ENCODE measurements at places on chromosomes 2 and 18.

- DNase-seq: no peak
Observed at GRCh38 chr2:176291809-176292283, 22.6 kb downstream of the MTX2 start.

GRCh38 chr2:10078704-10079265, 1.4 kb downstream of the CYS1 start:
- DNase-seq: no peak

DNA sequence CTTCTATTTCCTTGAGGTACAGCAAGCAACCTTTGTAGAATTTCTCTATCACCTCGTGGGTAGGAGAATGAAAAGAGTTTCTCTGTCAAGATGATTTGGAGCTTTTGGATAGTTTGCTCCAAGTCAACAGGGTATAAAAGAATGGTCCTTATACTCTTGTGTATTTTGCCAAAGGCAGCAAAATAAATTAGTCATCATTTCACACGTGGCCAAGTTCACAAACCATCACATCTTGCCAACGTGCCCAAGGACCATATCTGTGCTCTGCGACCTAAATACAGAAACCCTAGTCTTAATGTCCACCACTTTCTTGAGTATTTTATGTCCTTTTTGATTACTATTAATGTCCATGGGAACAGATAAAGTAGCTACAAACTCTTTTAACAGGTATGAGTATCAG, 262.9 kb downstream of the AFF3 start:
- DNase-seq: no peak

GRCh38 chr18:49845629-49846360, 32.5 kb upstream of the ACAA2 start:
- DNase-seq: peak; percentile 51

DNA sequence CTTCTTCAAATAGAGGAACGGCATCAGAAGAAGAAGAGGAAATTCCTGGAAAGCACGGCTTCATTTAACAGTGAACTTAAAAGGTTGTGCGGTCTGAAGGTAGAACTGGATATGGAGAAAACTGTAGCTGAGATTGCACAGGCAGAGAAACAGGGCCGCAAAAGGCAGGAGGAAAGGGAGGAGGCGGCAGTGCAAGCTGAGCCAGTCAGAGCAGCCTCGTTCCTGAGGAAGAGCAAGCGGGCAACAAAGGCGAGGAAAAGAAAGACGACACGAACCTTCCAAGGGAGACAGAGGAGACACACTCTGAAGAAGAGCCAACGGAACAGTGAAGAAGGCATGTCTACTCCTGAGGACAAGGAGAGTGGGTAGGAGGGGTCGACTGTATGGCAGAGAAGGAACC, 22.6 kb upstream of the GAREM2 start:
- DNase-seq: no peak

- DNase-seq: no peak
Observed at GRCh38 chr2:212066546-212066945, 472.1 kb downstream of the ERBB4 start.

DNA sequence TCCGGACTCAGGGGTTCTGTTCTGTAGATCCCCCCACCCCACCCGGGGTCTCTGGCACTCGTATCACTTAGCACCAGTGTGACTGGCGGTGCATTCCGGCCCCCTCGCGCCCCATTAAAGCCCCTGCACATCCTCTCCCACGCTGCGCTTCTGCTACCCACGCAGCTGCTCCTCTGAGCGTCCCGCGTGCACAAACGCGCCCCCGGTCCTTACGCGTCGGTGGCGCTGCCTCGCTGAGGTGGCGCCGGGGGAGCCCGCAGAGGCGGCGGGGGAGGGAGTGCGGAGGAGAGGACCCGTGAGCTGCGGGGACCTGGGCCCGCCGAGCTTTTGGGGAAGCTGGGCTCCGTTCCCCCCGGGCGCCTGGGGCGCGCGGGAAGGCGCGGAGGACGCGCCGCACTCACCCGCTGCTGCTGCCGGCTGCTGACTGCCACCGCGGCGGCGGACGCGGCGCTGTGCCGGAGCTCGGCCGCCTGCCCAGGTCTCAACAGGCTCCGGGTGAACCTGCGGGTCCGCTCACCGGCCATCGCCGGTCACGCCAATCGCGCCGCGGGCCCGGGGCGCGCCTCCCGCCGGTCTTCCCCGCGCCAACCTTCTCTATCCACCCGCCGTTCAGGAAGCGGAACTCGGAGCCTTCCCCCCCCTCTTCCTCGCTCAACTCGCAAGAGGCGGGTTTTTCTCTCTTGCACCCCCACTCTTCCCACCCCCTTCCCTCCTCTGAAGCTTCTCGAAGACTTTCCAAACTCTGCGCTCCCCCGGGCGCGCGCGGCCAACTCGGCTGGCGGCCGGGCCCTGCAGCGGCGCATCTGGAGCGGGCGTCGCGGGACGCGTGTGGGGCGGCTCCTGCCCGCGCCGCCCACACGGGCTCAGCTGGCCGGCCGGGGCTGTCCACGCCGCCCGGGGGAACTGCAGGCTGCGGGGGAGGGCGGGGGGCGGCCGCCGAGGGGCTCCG, at the start of gene DOCK10:
TSS of gene DOCK10 (minus strand) at position 618 of the 949 bp plus-strand sequence. CDS start at position 524, 94 bp downstream.
- DNase-seq: peak; percentile 75

GRCh38 chr2:182240862-182241371, 185.9 kb downstream of the PDE1A start:
- DNase-seq: no peak

DNA sequence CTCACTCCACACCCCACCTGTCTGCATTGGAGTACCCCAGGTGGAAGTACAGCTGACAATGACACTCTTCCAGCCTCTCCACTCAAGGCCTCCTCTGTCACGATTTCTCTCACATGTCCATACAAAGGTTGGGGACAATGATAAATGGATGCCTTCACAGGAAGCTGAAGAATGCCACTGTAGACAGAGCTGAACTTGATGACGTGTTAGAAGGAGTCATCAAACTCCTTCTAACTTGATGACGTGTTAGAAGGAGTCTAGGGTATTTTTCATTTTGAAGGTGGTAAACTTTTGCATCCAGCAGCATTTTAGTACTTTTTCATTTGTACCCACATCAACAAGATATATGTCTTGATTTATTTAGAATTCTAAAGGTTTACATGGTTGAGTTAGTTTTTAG, 163.5 kb upstream of the DNMT3A start:
- DNase-seq: no peak

DNA sequence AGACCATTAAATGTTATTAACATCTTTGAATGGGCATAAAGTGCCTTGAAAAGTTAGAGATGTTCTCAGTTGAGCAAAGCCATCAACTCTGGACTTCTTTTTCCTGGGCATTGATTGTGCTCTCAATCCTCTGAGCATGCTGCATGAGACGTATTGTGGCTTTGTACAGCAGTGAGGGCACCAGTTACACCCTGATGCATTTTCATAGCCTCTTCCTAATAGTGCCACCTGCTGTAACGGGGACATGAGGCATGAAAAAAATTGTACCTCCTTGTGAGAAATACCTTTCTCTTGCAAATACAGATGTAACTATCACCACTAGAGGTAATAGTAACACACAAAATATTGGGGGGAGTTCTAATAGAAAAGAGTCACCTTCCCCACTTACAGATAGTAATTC, 697.5 kb downstream of the TMEM182 start:
- DNase-seq: no peak

DNA sequence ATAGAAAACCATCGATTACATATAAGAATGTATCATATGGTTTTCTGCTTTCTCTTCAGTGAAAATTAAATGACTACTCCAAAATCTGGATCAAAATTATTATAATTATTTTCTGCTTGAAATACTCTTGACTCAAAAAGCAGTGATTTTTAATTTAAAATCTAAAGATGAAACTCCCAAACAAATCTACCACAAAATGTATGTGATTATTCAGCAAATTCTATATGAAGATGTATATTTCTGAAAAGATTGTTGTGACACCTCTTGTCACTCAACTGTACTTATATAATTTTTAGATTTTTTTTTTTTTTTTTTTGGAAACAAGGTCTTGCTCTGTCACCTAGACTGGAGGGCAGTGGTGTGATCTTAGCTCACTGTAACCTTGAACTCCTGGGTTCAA, 98.6 kb downstream of the MTCL1 start:
- DNase-seq: no peak

DNA sequence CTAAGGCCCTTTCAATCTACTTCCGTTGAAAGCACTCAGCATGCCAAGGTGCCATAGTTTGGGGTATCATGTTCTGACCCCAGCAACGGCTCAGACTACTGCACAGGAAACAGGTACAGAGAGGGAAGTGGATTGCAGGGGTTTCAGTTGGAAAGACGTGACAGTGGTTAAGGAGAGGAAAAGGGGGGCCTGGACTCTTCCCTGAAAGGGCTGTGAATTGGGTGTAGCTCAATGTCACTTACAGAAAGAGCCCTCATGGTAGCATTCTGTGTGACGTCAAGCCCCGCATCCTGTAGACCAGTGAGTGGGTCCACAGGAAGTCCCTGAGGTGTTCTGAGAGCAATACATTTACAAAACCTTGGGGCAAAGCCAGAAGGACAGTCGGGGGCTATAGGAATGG, 121.5 kb upstream of the GYPC start:
- DNase-seq: no peak

DNA sequence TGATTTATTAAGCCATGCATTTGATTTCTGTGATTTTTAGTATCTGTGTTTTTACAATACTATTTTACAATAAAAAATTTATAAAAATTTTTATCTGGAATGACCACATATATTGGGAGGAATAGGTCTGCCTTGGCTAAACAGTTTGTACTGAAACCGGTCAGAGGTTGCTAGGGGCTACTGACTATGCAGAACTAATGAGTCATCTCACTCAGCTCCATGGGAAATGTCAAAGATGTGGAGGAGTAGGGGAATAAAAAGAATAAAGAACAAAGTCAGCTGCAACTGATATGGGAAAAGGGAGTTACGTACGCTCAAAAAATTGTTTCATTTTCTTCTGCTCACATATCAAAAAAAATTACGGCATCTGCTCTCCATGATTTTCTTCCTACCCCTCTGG, 8.6 kb upstream of the TMEM163 start:
- DNase-seq: no peak

DNA sequence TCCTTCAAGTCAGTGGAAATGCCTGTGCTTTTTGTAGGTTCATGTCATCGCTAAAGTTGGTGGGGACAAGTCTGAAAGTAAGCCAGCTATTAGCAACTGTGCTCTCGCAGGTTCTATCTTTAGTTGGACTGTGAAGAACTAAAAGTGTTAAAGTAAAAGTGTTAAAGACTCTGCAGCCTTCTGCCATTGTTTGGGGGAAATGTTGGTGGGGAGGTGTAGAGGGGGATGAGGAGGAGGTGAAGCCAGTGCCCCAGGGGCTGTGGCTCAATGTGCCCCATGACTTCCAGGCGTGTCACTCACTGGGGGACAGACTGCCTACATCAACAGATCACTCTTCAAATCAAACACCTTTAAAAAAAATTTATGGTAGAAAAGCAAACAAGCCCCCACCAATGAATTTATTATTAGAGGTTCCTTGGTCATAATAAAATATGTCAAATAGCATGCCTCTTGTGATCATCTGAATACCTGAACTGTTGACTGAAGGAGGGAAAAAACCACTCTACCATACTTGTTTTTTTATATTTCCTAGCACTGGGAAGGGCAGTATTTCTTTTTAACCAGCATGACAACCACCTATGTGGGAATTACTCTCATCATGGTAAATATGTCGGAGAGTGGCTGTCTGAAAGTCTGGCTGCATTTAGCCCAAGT, 19.3 kb downstream of the TGFA start:
- DNase-seq: no peak
